Anterior cingulate cortex (tissue), 58 donors: ENCODE measurements at places on chromosomes 5 and 9.

- no peak for DNase-seq
Measured at GRCh38 chr5:128877476-128877875, 87.8 kb upstream of the SLC27A6 start.

DNA sequence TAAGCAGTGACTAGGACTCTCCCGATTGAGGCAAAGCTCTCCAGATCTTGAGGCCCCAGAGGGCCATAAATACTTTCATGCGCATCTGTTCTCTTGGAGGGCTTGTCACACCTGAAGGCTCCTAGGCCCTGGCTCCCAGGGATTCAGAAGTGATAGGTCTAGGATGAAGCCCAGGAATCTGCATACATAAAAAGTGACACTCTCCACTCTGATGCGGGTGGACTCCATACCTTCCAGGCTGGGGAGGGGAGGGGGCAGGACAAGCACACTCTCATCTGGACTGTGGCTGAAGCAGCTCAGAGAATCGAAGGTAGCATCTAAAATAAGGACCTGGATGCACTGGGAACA is 9.1 kb upstream of the CYSTM1 start:
- DNase-seq, result no peak

DNA sequence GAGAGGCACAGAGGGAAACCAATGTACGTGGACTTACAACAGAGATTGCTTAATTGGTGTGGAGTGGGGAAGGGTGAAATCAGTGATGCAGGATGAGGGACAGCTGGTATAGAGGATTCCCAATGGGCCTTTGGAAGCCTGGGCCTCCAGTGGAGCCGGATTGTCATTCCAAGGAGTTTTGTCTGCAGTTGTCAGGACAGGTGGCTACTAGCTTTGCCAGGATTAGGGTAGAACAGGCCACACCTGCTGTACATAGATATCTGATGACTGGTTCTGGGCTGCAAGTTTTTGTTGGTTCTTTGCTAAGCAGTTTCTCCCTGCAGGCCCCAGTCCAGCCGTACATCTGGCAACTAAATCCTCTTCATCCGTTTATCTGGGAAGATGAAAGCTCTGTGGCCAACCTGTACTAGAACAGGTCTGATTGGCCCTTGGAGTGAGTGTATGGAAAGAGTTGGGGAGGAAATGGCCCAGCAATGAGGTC is 4.2 kb downstream of the SKP2 start:
- no peak for DNase-seq

GRCh38 chr9:2662496-2662895 is 40.9 kb downstream of the VLDLR start:
- peak; percentile 44 for DNase-seq

DNA sequence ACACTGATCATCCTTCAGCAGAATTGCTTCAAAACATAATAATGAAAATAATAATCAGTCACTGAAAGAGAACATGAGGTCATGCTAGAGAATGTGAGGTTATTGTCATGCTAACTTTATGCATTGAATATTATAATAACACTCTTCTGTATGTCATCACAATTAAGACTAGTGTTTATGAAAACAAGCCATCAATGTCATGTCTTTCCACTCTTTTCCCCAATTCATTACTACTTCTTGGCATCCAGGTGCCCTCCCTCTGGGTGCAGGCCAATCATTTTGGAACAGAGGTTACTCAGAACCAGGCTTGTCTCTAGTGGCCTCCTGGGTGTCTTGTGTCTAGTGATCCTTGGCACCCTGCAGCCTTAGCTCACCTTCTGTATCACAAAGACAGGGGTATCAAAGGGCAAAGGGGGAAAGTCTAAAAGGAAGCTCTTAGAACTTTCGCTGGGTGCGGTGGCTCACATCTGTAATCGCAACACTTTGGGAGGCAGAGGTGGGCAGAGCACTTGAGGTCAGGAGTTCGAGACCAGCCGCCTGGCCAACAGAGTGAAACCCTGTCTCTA is 217.6 kb upstream of the PIK3R1 start:
- DNase-seq, result no peak

- DNase-seq, result no peak
Measured at GRCh38 chr5:1963941-1964451, 81.3 kb upstream of the IRX4 start.

DNA sequence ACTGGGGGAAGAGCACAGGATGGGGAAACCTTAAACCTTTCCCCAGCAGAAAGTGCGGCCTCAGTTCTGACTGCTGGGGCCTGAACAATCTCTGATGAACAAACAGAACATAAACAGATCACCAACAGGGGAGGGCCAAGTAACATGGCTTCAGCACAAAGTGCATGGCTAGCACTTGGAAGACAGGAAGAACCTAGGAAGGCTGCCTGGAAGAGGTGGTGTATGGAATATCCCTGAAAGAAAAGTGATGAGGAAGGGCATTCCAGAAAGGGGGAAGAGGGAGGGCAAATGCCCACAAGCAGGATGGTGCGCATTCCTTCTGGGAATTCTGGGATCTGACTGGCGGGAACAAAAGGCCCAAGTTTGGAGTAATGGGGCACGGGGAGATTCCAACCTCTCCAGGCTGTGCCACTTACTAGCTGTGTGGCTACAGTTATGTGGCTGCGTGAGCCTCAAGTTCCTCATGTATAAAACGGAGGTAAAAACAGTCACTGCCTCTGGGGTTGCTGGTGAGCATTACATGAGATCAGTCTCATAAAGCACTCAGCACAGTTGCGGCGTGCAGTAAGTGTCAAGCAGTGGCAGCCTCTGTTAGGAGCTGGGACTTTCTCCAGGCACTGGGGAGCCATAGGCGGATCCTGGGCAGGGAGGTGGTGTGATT is 1.6 kb downstream of the PDGFRB start:
- DNase-seq, result no peak

- DNase-seq, result no peak
Measured at GRCh38 chr5:178532236-178532635, 58.0 kb downstream of the COL23A1 start.

DNA sequence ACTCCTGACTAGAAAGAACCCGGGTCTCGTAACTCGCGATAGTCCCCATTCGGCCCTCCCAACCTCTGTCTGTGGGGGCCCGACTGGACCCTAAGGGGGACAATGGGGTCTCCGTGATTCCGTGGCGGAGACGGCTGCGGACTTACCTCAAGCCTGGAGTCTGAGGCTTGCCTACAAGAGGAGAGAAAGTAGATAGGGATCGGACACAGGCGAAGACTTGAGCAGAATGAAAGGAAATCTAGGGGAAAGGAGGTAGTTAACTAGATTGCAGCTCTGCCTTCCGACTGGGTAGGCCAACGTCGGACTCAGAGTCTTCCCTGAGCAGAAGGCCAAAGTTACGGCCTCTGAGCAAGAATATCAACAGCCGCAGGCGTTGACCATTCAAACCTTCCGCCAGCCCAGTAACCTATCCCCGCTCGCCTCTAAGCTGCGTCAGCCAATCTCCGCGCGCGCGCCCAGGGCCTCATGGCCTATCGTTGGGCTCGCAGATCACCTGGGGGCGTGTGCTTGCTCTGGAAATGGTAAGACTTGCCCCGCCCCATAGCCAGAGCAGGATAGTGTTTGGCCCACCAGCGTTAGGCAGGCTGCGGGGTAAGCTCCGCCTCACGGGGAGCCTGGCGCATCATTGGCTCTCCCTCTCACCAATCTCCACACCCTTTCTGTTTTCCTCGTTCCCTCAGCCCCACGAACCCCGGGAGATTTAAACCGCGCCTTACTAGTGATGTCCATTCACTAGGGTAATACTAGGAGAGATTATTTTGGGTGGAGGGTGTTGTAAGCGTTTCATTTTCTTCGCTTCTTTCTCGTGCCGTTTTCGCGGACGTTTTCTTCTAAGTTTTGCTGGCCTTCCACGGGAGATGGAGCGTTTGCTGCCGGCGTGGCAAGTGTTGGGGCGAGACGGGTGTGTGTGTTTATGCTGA is at the start of gene CDC25C:
CDC25C (minus strand) TSS at position 356 of the 920 bp plus-strand sequence. CDS start 624 bp downstream, outside the sequence.
- peak; percentile 95 for DNase-seq

GRCh38 chr9:32854271-32854670 is 70.9 kb downstream of the TMEM215 start:
- no peak for DNase-seq

GRCh38 chr9:86580688-86581087 is 226.5 kb upstream of the TUT7 start:
- no peak for DNase-seq

- no peak for DNase-seq
Measured at GRCh38 chr9:21854119-21854518, 51.7 kb downstream of the MTAP start.

DNA sequence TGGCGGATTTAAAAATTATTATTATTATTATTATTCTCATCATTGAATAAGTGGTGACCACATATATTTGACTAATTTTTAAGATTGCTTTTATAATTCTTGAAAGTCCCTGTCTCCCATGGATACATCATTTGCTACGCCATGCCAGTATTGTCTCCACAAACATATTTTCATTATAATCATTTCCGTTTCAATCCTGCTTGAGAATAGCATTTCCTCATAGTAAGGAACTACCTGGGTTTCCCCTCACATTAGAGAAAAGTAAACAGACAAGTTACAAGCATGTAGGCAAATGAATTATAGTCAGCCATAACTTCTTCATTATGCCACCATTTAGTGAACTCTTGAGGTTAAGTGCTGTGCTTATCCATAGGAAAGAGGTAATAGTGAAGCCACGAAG is 276.6 kb downstream of the NFIB start:
- DNase-seq, result no peak

GRCh38 chr5:132949136-132949535 is 14.3 kb downstream of the AFF4 start:
- no peak for DNase-seq

DNA sequence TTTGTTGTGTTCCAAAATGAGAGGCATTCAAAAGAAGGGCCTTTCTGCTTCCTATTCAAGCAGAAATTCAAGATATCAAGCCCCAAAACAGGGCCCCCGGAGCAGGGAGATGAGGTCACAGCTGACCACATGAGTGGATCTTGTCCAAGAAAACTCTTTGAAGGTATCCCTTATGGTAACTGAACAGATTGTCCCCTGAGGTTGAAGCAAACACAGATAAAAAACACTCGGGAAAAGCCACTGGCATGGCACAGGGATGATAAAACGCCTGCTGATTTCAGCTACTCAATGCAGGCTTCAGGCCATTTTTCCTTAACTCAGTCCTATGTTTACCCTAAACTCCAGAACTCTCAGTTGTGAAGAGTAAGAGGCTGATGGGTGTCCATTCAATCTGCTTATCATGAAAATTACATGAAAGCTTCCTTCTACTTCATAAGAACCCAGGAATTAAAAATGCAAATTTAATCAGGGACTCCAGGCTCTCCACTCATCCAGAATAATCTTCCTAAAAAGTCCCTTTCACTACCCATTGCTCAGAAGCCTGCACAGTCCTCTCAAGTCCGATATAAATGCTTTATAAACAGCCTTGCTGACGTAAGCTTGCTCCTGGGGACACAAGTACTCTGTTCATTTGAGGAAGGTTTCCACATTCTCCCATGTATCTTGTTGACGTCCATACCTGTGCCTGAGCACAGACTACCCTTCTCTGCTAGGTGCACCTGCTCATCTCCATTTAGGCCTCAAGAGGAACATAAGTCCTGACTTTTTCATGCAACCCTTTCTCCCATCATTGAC is 35.9 kb upstream of the SLC1A3 start:
- no peak for DNase-seq

DNA sequence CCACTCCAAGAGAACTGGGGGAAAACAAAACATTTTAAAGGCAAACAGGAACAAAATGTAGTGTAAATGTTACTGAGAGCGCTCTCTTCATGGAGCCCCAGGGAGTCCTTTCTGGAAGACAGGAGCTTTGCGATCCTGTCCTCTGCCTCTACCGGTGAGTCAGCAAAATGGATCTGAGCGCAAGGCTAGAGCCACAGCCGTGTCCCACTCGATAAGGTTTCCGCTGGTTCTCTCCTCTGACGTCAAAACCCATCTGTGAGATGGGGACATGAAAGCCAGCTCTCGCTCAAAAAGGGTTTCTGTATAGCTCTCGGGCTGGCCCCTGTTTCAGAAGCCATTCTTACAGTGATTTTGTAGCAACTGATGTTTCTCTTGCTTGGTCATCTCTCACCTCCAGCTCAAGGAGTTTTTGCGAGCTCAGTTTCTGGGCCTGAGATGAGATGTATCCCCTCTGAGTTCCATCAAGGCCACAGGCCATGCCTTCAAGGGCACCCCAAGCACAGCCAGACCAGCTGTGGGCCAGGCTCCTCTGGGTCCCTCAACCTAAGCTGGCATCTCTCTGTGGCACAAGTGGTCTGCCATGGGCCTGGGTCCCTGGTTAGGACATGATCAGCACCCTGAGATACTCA is 101.6 kb downstream of the FSTL4 start:
- no peak for DNase-seq

DNA sequence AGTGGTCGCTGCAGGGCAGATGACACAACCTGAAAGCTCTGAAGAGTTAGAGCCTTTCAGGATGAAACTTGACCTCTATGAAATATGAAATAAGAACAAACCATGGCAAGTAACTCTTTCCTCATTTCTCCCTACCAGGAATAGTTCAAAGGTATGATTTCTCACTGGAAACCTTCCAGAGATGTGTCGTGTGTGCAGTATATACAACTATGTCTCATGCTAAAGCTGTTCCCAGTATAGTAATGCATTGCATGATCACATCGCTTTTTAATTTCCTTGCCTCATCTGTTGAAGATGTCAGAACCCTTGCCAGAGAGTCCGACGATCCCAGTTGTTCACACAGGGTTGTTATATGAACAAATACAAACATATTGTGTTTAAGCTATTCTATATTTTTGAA is 45.8 kb upstream of the RGMB start:
- DNase-seq, result no peak

DNA sequence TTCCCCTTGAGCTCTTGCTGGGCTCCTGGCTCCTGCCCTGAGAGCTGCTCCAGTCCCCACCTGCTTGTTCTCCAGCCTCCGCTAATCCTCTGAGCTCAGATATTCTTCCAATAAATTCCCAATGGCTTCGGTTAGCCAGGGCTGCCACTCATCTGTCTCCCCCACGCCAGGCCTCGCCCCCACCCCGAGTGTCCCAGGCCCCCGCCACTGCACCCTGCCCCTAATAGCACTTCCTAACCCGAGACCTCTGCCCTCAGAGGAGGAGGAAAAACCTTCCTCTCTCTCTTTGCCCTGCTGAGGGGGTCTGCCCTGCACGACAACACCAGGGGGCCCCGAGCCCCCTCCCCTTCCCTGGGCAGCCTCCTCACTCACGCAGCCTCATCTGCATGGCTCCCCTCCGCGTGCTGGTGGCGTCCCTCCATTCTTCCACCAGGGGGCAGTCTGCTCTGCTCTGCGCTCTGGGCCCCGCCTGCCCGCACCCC is 5.4 kb upstream of the LCN15 start:
- no peak for DNase-seq

GRCh38 chr9:126173929-126174328 is 152.7 kb upstream of the MVB12B start:
- DNase-seq, result no peak

GRCh38 chr9:114653556-114654159 is 3.9 kb downstream of the TEX53 start:
- peak; percentile 5 for DNase-seq

GRCh38 chr9:129509533-129509928 is 111.4 kb downstream of the C9orf50 start:
- no peak for DNase-seq

DNA sequence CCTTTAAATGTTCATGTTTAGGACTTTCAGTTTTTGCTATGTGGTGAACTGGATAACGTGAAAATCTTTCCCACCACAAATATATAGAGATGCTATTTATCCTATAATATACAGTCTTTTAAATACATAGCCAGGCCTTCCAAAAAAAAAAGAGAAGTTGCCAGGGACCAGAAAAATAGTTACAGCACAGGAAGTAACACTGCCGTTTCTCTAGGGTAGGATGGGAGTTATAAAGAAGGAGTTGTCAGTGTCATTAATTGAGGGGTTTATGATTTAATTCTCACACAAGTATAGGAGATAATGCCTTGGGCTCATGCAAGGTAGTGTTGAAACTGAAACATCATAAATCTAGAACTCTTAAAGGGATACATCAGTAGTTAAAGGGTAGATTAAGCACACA is 83.9 kb downstream of the LRRC70 start:
- no peak for DNase-seq
